ENCODE measurements at places on chromosomes 7 and 10.

- DNase-seq, result no peak
These were observed 232.4 kb upstream of the MYO3A start for GRCh38 chr10:25701652-25702051.

- no peak for DNase-seq
These were observed 119.4 kb upstream of the DKK1 start for GRCh38 chr10:52194716-52195115.

GRCh38 chr10:48496831-48497779 is 107.8 kb downstream of the ARHGAP22 start:
- DNase-seq, result no peak

GRCh38 chr7:148650232-148650858 is 48.4 kb upstream of the CUL1 start:
- DNase-seq, result no peak

- DNase-seq, result no peak
These were observed 128.3 kb downstream of the PTPN20 start for GRCh38 chr10:47039562-47039913.

DNA sequence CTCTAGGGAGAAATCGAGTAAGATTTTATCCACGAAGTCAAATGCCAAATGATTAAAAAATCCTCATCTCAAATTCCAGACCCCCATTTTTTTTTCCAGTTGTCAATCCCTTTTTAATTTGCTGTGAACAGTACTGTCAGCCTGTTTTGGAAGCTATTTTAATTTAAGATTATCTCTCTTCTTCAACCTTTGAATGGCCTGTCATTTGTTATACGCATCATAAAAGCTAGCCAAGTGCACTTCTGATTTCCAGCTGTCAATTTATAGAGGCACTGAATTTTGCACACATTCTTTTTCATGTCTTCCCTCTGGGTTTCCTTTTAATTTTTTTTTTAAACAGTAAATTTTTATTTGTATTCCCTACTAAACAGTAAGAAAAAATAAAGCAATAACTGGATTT is 336.4 kb upstream of the HGF start:
- no peak for DNase-seq

DNA sequence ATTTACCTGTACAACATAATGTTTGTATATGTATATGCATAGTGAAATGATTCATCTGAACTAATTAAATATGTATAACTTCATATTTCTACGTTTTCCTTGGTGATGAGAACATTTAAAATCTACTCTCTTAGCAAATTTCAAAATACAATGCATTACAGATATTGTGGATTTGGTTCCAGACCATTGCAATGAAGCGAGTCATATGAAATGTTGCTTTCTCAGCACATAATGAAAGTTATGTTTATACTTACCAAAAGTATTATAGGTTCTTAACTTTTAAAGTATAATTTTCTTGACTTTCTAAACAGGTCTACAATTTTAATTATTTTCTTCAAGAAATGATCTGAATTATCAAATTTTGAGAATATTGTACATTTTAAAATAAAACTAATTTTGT is 189.2 kb downstream of the CSTF2T start:
- no peak for DNase-seq

- DNase-seq, result no peak
These were observed 108.9 kb upstream of the FAM20C start for GRCh38 chr7:83441-83840.

DNA sequence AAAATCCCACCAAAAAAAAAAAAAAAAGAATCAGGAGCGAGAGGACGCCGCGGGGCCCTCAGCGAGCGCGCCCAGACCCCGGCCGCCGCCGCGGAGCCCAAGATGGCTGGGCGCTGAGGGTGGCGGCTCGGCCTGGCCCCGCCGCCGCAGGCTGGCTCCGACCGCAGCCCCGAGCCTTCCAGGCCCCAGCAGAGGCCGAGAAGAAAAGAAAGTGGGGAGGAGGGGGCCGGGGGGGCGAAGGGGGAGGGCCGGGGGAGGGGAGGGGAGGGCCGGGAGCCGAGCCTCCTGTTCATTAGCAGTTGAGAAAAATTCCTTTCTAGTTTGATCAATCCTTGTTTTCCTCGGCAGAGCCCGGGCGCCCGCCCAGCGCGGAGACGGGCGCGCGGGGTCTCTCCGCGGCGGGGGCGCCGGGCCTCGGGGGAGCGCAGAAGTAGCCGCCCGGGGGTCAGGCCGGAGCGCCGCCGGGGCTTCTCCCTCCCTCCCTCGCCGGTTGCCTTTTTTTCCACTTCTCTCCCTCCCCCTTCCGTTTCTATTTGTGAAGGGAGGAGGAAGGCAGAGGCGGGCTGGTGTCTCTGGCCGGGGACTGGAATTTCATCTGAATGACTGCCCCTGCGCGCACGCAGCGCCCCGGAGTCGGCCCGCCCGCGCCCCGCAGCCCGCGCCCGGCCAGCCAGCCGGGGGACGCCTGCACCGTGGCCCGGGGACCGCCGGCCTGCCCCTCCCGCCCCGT is 778 bp upstream of the TRIM8 start:
- DNase-seq, result peak; percentile 38

DNA sequence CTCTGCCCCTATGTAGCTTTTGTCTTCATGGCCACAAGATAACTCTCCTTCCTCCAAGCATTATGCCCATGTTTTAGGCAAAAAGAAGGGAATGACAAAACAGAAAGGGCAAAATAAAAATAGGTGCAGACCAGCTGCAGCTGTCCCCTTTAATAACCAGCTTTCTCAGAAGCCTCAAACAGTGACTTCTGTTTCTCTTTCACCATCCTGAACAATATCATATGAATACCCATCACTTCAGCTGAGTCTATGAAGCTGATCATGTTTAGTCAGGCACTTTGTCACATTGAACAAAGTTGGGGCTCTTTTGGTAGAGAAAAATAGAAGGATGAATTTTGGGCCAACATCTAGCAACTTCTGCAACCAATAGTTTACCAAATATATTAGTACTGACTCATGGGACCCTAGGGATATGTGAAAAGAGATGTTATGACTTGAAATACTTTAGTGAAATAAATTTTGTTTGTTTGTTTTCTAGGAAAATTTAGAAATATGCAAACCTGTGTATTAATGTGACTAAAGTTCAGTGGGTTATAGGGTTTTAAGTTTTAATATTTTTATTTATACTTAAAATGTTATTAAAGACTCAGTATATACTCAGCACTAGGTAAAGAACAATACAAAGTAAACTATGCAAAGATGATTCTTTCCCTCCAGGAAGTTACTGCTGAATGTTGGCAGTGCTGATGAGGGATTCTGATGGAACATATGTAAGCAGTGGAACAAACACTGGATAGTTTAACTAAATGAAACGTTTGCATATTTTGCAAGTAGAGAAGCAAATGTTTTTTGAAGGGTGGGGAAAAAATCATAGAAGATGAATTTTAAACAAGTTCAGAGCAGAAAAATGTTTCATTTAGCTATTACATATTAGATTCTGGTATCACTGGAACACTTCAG is 133.7 kb downstream of the FOXP2 start:
- no peak for DNase-seq
